Left cardiac atrium (tissue), 4 donors: ENCODE measurements at places on chromosomes 1 and 21.
A peak's percentile ranks its signal among the peaks of the same experiment; 100 is the strongest.

DNA sequence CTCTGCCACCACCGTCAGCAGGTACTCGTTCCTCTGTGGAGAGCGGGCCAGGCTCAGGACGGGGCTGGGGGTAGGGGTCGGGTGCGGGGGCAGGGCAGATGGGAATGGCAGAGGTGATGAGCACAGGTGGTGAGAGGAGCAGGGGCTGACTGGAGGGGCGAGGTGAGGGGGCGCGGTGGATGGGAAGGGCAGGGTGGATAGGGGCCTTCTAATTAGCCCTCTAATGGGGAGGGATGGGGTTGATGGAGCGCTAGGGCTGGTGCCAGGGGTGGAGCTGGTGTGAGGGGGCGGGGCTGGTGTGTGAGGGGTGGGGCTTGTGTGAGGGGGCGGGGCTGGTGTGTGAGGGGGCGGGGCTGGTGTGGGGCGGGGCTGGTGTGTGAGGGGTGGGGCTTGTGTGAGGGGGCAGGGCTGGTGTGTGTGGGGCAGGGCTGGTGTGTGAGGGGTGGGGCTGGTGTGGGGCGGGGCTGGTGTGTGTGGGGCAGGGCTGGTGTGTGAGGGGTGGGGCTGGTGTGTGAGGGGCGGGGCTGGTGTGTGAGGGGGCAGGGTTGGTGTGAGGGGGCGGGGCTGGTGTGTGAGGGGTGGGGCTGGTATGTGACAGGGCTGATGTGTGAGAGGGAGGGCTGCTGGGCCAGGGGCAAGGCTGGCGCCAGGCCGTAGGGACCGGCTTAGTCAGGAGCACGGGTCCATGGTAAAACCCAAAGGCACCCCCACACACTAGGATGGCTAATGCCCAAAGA lies 5.9 kb downstream of the KRTAP10-1 start:
- DNase-seq, result no peak

DNA sequence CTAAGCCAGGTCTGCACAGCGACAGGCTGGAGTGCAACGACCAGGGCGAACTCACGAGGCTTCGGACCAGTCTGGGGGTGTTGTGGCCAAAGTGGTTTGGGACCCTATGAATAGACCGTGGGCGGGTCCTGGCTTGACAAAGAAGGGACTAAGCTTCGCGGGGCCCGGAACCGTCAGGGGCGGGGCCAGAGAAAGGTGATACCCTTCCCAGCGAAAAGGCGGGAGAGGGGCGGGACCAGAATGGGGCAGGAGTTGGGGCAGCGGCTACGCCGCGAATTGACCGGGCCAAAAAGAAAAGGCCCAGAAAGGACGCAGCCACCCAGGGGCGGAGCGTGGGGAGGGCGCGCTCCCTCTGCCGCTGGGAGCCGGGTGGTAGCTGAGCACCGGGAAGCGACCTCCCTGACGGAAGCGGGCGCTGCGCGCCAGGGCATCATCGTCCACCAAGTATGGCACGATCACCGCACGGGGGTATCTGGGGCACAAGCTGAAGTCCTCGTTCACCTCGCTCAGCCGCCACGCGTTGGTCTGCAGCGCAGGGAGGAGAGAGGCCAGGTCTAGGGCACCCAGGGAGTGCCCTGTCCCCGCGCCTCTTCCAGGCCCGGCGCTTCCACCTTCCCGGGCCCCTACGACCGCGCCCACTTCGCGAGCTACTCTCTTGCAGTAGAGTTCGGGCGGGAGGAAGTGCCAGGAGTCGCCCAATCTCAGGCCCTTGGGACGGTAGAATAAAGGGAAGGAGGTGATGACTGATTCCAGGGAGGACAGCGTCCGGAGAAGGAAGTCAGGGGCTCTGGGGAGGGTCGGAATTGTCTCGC lies 6.7 kb upstream of the FAM167B start:
- DNase-seq, result peak; percentile 77

DNA sequence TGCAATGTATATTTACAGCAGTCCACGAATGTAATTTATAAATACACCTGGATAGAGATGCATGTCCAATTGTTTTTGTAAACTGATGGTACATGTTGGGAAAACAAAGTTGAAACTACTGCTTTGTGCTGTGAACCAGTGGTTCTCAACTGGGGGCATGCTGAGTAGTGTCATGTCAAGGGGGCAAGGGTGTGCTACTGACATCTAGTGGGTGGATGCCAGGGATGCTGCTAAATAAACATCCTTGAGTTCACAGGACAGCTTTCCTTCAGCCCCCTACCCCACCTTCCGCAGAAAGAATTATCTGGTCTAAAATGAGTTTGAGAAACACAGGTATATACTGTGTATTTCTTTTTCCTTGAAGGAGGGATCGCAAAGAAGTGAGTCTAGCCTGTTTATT lies 95.9 kb downstream of the RASAL2 start:
- DNase-seq, result peak; percentile 31

GRCh38 chr1:211323156-211324063 lies 3.2 kb upstream of the TRAF5 start:
- peak; percentile 35 for DNase-seq

DNA sequence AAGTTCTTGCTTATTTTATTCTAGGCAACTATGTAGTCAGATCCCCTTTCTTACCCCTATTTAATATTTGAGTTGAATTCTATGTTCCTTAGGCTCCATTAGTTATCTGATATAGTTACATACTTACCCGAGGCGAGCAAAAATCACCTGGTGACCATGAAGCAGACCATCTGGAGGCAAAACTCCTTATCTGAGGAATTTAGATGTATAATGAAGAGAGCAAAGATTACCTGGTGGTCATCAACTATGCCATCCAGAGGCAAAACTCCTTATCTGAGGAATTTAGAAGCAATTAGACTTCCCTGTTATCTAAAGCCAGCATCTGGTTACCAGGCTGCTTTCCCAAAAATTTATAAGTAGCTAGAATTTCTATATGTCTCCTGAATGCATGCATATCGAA lies 129.9 kb downstream of the PATJ start:
- DNase-seq, result no peak
